AML-193 (cell line): ENCODE measurements at places on chromosomes 12 and 14.

DNA sequence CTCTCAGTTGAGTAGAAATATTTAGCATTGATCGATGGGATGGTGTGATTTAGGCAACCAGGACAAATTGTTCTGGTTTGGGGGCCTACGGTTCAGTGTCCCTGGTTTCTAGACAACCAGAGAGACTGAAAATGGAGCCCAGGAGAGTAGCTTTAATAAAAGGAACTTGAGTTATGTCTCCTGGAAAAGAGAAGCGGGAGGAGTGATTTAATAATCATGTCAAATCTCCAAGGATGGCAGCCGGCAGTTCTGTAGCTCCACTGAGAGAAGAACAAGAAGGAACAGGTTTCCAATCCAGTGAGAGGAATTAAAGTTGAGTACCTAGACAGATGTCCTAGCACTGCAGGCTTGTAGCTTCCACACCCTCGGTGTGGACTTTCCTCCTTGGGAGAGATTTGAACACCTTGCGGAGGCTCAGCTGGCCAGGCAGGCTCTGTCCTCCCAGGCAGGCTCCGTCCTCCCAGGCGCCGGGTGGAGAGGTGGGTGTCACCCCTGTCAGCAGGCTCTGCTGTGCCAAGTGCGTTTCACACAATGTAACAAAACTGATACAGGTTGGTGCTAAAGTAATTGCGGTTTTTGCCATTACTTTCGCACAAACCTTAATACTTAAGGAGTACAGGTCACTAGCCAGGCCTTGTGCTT lies 45.9 kb downstream of the SLC6A12 start:
- DNase-seq, result no peak

- peak; percentile 47 for DNase-seq
These were observed 45.9 kb upstream of the IFNG-AS1 start for GRCh38 chr12:67943141-67943892.

DNA sequence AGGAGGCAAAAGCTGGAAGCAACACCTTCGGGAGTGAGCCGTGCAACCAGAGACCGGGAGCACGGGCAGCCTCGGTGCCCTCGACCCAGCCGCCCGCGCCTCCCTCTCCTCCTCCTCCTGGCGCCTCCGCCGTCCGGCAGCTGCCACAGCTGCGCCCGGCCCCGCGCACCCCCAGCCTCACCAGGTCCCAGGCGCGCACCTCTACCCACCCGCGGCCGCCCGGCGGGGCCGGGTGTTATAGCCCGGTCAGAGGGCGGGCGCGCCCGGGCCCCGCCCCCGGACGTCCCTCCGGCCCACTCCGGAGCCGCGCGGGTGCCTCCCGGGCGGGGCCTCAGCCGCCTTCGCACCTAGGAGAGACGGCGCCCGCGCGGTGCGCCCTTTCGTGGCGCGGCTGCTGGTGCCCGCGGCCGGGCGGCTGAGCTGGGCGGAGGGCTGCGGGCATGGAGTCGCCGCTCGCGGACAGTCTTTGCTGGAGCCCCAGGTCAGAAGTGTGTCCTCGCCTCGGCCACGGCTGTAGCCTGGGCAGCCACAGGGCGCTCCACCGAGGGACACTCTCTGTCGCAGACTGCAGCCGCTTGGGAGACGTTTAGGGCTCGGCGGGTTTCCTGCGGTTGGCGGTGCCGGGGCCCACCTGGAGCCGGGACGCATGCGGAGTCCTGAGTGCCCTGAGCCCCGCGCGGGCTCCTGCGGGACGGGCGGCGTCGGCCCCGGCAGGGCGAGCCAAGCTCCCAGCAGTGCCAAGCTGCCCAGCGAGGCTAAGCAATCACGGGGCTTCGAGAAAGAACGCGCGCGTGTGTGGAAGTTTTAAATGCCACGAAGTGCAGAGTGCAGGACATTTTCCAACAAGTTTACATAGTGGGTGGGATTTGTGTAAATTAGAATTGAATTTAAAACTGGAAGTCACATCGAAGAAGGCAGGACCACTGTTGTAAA lies at the start of gene CPM:
Gene CPM (minus strand): TSS at position 211 of the 933 bp plus-strand sequence. CDS start 334 bp downstream, outside the sequence.
- DNase-seq, result no peak

- DNase-seq, result peak; percentile 8
These were observed 2.2 kb downstream of the L3HYPDH start for GRCh38 chr14:59481871-59482540.

GRCh38 chr14:23365732-23366425 lies 907 bp upstream of the EFS start:
- no peak for DNase-seq

DNA sequence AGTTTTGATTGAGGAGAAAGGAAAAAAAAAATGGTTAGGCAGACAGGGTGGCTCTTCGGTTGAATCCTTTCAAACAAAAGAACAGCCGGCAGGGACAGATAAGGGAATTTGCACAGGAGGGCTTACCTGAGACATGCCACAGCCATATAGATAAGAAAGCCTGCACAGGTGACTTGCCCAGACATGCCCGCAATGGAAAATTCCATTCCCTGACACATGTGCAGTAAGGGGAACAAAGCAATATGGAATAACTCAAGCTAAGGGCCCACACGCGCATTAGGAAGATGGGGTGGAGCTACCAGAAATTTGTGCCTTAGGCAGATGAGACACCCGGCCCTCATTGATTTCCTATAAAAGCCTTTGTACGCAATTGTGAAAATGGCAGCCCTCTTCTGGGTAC lies 86.7 kb downstream of the TMEM260 start:
- no peak for DNase-seq

GRCh38 chr12:57465747-57466505 lies 6.3 kb downstream of the GLI1 start:
- DNase-seq, result no peak

GRCh38 chr14:100750762-100751699 lies 24.3 kb downstream of the DLK1 start:
- DNase-seq, result no peak

- no peak for DNase-seq
These were observed at the start of gene INHBC for GRCh38 chr12:57434517-57435223. INHBC (plus strand) TSS chr12:57434784; CDS start chr12:57434887, 103 bp downstream.

DNA sequence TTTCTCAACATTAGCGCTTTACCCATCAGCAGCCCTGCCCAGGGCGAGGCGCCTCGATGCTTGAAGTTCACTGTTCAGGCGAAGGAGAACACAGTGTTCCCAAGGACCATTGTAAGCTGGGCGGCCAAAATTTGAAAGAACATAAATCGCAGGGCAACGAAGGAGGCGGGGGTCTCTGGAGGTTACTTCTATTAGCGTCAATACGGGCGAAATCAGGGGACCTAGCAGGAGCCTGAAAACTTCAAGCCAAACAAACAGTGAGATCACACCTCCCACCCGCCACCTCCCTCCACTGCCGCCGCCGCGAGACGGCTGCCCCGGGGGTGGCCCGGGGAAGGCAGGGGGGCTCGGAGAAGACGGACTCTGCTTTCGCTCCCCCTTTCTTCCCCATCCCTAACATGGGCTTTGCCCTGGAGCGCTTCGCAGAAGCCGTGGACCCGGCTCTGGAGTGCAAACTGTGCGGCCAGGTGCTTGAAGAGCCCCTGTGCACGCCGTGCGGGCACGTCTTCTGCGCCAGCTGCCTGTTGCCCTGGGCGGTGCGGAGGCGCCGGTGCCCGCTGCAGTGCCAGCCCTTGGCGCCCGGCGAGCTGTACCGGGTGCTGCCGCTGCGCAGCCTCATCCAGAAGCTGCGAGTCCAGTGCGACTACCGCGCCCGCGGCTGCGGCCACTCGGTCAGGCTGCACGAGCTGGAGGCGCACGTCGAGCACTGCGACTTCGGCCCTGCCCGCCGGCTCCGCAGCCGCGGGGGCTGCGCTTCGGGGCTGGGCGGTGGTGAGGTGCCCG lies at the start of gene PDZRN4:
Gene PDZRN4 (plus strand): TSS at position 263 of the 783 bp plus-strand sequence.
- DNase-seq, result no peak

- DNase-seq, result no peak
These were observed 53.1 kb upstream of the NAP1L1 start for GRCh38 chr12:76137606-76138005.

DNA sequence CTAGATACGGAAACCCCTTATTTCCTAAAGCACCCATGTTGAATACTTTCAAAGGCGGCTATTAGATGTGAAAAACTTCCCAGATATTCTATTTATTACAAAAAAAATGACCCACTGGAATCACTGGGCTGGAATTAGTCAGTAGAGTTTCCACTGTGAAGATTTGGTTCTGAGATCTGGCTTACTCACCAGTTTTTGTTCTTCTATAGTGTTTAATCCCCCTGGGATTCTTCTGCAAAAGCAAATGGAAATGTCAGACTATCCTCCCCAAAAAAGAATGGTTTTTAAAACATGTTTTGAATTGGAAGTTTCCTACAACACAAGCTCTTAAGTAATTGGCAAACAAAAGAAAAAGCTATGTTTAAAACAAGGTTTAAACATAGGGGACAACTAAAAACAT lies 166.4 kb downstream of the STXBP6 start:
- no peak for DNase-seq

DNA sequence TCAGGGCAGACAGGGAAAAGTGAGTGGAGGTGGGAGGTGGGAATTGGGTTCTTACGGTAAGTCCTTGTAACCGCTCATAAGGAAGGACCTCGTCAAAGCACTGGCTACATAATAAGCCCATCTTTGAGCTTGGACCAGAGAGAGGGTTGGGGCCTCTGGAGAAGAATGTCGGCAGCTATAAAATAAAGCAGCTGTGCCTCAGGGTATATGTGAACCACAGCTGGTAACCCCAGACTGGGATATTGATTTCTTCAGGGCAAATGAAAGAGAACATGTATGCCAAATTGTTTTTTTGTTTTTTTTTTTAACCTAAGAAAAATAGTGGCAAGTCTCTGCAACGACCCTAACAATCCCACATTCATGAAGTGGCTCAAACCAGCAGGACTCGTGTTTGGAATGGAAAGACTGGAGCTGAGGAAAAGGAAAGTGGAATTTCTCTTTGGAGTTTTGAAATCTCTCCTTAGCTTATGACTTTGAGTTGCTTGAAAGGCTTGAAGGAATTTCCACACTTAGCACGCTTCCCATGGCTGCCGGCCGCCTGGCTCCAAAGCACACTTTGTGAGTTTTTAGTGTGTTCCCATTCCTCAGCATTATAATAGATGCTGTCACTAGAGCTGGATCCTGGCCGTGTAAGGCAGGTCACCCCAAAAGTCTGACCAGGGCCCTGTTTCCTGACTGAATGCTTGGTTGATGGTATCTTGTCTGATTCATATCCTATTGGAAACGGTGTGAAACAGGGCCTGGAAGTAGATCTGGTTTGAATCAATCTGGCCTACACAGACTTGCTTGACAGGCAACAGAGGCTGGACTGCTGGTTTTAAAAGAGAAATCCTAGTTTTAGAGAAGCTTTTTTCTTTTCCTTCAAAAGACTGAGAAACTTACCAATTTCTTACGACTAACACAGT lies 244.7 kb downstream of the MSRB3 start:
- DNase-seq, result no peak

DNA sequence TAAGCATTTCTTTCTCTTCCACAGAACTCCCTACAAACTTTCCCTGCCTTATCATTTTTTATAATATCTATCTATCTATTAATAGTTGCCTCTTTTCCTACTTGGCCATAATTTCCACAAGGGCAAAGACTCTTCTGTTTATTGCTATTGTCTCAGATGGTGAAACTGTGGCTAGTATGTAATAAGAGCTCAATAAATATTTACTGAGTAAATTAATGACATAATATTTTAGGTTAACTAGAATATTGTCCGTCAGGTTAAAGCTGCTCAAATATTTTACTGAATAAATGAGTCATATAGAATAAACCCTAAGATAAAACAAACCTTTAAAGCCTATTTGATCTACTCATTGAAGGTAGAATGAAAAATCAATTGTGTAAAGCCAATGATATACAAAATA lies 240.5 kb downstream of the PPFIA2 start:
- no peak for DNase-seq

- no peak for DNase-seq
These were observed 286.4 kb upstream of the AMIGO2 start for GRCh38 chr12:47366157-47366556.

- no peak for DNase-seq
These were observed 425.0 kb upstream of the SOX5 start for GRCh38 chr12:24374452-24374851.

DNA sequence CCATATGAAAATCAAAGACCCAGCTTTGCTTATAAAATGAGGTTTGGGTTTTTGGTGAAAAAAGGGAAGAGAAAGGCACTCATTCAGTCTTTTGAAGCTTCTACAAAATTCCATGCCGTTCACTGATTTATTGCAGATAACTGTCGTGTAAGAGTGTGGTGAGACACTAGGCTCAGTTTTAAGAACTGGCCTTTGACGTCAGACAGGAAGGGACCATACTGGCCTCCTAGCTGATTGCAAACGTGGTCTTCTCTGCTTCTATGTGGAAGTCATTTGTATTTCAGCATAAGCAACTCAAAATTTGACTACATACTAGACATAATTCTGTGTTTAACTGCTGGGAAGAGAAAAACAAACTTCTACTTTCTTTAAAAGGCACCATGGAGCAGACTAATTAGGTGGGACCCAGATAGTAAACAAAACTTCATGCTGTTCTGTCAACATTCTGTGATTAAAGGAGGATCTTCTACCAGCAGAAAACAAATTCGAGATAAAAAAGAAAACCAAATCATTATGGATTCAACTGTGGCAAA lies 168.7 kb downstream of the TTC7B start:
- DNase-seq, result no peak

- no peak for DNase-seq
These were observed 17.6 kb upstream of the AKAP6 start for GRCh38 chr14:32311294-32312009.

DNA sequence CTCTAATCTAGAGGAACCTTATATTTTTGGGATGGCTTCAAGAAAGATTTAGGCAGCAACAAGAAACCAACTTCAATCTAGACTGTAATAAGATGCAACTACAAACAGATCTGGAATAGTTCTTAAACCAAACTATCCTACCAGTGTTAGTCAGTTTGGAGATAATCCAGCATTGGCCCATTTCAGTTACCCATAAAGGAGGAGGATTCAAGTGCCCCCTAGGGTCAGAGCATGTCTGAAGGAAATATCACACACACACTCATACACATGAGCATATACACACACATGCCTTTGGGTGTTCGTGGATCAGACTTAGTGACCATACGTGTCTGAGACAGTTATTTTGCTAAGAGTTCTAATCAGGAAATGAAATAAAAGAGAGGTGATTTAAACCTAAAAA lies 261.2 kb downstream of the ADAMTS20 start:
- DNase-seq, result no peak

DNA sequence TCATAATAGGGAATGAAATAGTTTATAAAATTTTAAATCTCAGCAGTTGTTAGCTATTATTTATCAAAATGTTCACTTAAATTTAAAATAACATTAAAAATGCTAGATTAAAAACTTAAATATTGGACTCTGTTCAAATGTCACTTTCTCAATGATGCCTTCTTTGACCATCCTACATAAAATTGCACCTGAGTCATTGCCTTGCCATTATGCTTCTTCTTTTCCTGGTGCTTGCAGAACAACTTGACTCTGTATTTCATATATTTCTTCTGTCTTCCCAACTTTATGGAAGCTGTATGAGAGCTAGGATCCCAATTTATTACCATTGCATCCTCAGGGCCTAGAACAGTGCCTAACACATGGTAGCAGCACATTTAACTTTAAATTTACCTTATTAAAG lies 37.3 kb upstream of the CPM start:
- DNase-seq, result no peak

DNA sequence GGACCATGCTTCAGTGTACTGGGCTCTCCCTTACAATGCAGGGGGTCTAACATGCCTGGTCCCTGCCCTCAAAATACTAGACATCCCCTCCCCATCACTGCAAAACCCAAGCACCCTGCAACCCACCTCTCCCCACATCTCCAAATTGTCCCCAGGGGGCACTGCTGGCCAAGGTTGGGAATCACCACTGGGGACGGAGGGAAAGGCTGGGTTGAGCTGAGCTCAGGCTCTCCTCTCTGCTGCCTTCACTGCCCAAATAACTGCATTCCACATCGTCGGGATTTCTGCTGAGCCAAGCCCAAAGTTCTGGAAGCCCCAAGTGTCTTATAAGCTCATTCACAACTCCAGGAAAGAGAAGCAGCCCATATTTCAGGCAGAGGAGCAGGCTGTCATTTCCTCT lies 69.6 kb downstream of the NT5DC3 start:
- peak; percentile 6 for DNase-seq

- DNase-seq, result no peak
These were observed 15.6 kb upstream of the PZP start for GRCh38 chr12:9223830-9224229.
